ENCODE measurements at places on chromosomes 7 and 10. TPM values are rescaled to one million over a fixed set of nuclear protein-coding genes. Genes with fewer than 3 reads are reported as not detected.

ZNF282 gene
- total RNA-seq, result 36.0 TPM

GNGT1 gene
- not detected for total RNA-seq

TACC2 gene
- 46.2 TPM for total RNA-seq

TMEM176A gene
- total RNA-seq, result not detected

CPN1 gene
- total RNA-seq, result not detected

PRR15 gene
- 4.1 TPM for total RNA-seq

VPS37D gene
- 2.0 TPM for total RNA-seq

CLCN1 gene
- not detected for total RNA-seq

DNA sequence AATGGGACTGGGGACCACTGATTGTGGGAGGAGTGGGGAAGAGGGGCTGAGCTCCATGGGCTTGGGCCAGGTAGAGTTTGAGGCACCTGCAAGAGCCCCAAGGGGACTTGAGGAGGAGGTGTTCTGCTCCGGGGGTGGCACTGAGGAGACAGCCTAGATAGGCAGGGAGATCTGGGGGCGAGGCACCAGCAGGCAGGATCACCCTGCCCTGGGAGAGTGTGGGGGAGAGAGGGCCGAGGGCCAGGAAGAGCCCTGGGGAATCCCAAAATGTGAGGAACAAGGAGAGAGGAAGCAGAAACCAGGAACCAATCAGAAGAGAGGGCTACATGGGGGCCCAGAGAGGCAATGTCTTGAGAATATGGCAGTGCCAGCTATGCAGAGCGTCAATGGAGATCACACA lies 34.6 kb downstream of the LEP start:
- no peak overlapping the region for H3K27ac ChIP-seq
- H3K4me1 ChIP-seq, result peaks cover 9% of the 10 kb centered on the region
- H3K4me3 ChIP-seq, result no peak overlapping the region
- H3K27me3 ChIP-seq, result peaks cover 43% of the 10 kb centered on the region

- H3K36me3 ChIP-seq, result no peaks in the 10 kb centered on the region
- no peak overlapping the region for H3K4me3 ChIP-seq
- peaks cover 4% of the 10 kb centered on the region for H3K4me1 ChIP-seq
- H3K27me3 ChIP-seq, result no peaks in the 10 kb centered on the region
- H3K27ac ChIP-seq, result no peak overlapping the region
Measured at GRCh38 chr7:26964156-26964808, 99.9 kb upstream of the SKAP2 start.

DNA sequence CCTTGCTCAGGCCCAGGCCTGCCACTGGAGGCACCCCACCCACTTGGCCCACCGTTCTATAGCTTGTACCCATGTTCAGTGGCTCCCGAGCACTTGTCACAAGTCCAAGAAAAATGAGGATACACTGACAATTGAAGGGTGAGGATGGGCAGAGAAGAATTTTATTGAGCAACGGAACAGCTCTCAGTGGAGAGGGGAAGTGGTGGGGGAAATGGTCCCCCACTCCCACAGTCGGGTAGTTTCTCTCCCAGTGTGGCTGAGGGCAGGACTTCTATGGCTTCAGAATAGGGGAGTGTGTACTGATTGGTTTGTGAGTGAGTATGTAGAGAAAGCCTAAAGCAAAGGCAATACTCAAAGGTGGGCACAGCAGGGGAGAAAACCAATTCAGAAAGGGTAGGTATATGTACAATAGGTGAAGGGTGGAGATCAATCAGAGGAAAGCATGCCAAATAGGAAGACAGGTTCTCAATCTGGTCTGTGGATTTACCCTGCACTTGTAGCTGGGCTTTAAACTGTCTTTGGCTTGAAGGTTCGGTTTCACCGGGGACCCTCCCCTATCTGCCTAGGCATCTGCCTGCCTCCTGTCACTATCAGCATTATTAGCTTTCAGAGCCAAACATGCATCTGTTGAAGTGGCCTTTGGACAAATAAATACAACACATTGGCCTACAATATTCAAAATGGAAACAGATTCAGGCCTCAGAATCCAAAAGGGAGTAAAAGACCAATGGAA lies 8.9 kb upstream of the TSPAN13 start:
- H3K27me3 ChIP-seq, result no peaks in the 10 kb centered on the region
- H3K27ac ChIP-seq, result no peak overlapping the region
- H3K4me3 ChIP-seq, result no peak overlapping the region
- peaks cover 36% of the 10 kb centered on the region for H3K4me1 ChIP-seq
- DNase-seq, result no peak
- no peaks in the 10 kb centered on the region for H3K36me3 ChIP-seq

DNA sequence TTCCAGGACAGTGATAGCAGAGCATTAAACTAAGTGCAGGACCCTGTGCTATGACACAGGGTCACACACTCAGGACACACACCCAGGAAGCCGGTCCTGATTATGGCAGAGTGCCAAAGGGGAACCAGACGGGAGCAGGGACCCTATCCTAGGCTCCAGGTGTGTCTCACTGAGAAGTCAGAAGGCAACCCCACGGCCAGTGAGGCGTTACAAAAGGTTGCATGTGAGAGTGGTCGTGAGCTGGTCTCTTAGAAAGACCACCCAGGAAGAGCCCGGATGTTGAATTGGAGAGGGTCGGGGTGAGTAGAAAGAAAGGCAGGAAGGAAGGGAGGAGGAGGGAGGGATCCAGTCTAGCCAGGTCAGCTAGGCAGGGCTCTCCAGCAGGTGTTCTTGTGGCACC lies 31.0 kb downstream of the FRMPD2 start:
- no peaks in the 10 kb centered on the region for H3K36me3 ChIP-seq
- H3K4me3 ChIP-seq, result no peak overlapping the region
- H3K27me3 ChIP-seq, result no peaks in the 10 kb centered on the region
- H3K27ac ChIP-seq, result no peak overlapping the region

DNA sequence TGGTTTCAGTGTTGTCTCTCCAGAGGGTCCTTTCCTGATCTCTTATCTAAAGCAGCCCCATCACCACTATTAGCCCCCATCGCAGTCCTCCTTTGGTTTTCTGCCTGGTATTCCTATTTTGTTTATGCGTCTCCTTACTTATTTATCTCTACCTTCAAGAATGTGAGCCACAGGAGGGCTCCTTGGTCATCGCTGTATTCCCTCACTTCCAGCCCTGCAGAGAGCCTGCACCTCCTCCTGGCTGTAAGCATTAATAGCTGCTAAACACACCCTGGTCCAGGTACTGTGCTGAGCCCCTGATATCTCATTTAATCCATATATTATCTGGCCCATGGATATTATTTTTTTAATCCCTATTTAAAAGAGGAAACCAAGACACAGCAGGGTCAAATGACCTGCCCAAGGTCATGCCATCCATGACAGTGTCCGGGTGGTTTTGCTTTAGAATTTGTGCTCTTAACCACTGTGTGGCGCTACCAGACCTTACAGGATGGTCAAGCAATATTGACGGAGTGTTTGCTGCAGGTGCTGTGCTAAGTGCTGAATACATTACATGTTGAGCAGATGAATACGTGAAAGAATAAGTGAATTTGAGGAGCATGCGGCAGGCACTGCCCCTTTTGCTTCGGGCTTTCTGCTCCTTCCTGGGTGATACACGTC lies 227.2 kb downstream of the ADAM12 start:
- H3K4me3 ChIP-seq, result no peak overlapping the region
- H3K36me3 ChIP-seq, result no peaks in the 10 kb centered on the region
- no peaks in the 10 kb centered on the region for H3K4me1 ChIP-seq

GRCh38 chr10:32548208-32548607 lies 102.3 kb downstream of the CCDC7 start:
- no peaks in the 10 kb centered on the region for H3K27me3 ChIP-seq
- no peak overlapping the region for H3K27ac ChIP-seq
- H3K4me3 ChIP-seq, result no peak overlapping the region
- no peak for DNase-seq
- H3K36me3 ChIP-seq, result no peaks in the 10 kb centered on the region
- no peaks in the 10 kb centered on the region for H3K4me1 ChIP-seq

DNA sequence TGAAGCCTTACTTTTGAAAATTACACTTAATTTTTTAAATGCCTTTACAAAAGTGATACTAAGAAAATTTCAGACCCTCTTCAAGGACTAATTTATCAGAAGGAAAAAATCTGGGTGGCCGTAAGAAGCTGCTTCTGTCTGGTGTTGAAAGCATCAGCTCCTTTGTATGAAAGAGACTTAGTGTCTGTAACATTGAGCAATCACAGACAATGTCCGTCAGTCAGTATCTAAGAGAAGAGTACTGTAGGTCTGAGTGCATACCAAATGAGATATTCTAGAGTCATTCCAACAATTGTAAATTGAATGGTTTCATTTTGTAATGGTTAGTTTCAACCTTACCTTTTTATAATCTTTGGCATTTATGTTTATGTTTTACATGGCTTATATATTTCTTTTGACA lies 11.1 kb upstream of the MDFIC start:
- H3K27ac ChIP-seq, result no peak overlapping the region
- no peaks in the 10 kb centered on the region for H3K4me1 ChIP-seq
- H3K27me3 ChIP-seq, result no peaks in the 10 kb centered on the region
- DNase-seq, result no peak

DNA sequence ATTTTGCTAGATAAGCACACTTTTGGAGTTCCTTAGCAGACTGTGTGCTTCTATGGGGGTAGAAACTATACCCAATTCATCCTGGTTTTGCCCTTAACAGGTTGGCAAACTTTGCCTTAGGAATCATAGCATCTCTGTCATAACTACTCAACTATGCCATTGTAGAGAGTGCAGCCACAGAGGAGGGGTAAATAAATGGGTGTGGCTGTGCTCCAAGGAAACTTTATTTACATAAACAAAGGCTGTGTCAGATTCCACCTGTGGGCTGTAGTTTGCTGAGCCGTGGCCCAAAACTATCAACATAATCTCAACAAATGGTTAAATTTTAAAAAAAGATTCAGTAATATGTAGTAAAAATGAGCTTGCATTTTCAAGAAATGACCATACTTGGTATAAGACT lies 51.6 kb upstream of the LAMB1 start:
- H3K4me3 ChIP-seq, result no peak overlapping the region
- H3K27me3 ChIP-seq, result no peaks in the 10 kb centered on the region
- H3K4me1 ChIP-seq, result no peaks in the 10 kb centered on the region
- H3K36me3 ChIP-seq, result no peaks in the 10 kb centered on the region
- H3K27ac ChIP-seq, result no peak overlapping the region
- no peak for DNase-seq

DNA sequence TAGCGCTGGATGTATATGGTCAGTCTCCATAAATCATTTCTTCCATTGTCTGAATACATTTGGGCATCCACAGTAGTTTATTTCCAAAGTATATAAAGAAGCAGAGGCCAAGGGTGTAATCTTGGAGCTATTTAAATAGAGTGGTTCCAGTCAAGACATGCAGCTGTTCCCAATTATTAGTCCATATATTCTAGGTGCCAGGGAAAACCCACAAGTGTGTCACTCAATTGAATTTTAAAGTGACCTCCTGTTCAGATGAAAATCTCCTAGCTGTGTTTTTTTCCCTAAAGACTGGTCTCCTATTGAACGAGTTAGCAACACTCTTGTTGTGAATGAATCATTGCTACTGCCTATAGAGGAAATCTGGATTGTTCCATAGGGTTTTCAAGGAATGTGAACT lies 260.2 kb upstream of the BMPER start:
- no peaks in the 10 kb centered on the region for H3K4me1 ChIP-seq
- no peaks in the 10 kb centered on the region for H3K36me3 ChIP-seq
- no peaks in the 10 kb centered on the region for H3K27me3 ChIP-seq
- H3K27ac ChIP-seq, result no peak overlapping the region
- no peak for DNase-seq

GRCh38 chr7:18356191-18356645 lies 139.3 kb upstream of the HDAC9 start:
- H3K4me3 ChIP-seq, result no peak overlapping the region
- no peak overlapping the region for H3K27ac ChIP-seq
- H3K27me3 ChIP-seq, result no peaks in the 10 kb centered on the region
- peak; percentile 71 for DNase-seq
- H3K36me3 ChIP-seq, result no peaks in the 10 kb centered on the region

DNA sequence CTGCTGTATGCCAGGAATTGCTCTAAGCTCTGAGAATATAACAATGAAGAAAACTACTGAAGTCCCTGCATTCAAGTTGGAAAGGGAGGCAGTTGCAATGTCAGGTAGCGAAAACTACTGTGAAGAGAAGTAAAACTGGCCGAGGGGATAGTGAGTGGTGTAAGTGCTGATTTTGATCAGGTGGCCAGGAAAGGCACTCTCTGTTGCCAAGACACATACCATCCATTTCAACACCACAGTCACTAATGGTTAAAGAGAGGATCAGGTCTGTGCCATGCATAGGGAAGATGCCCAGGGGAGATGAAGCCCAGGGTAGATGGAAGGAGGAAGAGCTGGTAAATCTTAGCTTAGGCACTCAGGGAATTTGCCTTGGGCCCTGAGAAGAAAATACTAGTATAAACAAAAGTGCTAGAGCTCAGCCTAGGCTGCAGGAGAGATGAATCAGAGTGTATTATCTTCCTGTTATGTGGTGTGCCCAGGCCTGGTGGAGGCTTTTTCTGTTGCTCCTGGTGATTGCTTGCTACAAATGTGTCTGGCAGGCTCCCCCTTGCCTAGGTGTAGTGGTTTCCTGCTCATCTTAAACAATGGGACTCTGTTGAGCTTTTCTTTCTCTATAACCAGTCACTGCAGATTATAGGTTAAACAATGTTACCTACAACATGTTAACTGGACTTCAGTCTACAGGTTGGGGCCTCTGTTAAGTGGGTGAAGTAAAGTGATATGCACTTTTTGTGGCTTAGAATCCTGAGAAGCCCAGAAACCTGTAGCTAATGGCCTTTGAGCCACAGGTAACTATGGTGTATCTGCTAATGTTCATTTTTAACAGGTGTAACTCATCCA lies 125.5 kb downstream of the LRRC4 start:
- peaks cover 23% of the 10 kb centered on the region for H3K4me1 ChIP-seq
- H3K27me3 ChIP-seq, result no peaks in the 10 kb centered on the region
- DNase-seq, result peak; percentile 62
- no peaks in the 10 kb centered on the region for H3K36me3 ChIP-seq
- no peak overlapping the region for H3K4me3 ChIP-seq

GRCh38 chr7:27606270-27607209 lies 56.1 kb downstream of the HIBADH start:
- peak; percentile 89 for DNase-seq
- H3K4me1 ChIP-seq, result peaks cover 25% of the 10 kb centered on the region
- no peak overlapping the region for H3K4me3 ChIP-seq
- no peaks in the 10 kb centered on the region for H3K36me3 ChIP-seq
- peak overlapping the region; percentile 66 for H3K27ac ChIP-seq
- H3K27me3 ChIP-seq, result no peaks in the 10 kb centered on the region

GRCh38 chr7:45626441-45627430 lies 52.6 kb downstream of the ADCY1 start:
- no peak for DNase-seq
- H3K27me3 ChIP-seq, result no peaks in the 10 kb centered on the region
- no peak overlapping the region for H3K4me3 ChIP-seq
- no peak overlapping the region for H3K27ac ChIP-seq
- H3K4me1 ChIP-seq, result no peaks in the 10 kb centered on the region
- H3K36me3 ChIP-seq, result no peaks in the 10 kb centered on the region

Data from endothelial cell of umbilical vein (primary cell).